ENCODE measurements at places on chromosomes 3 and 15.
A peak's percentile ranks its signal among the peaks of the same experiment; 100 is the strongest.

DNA sequence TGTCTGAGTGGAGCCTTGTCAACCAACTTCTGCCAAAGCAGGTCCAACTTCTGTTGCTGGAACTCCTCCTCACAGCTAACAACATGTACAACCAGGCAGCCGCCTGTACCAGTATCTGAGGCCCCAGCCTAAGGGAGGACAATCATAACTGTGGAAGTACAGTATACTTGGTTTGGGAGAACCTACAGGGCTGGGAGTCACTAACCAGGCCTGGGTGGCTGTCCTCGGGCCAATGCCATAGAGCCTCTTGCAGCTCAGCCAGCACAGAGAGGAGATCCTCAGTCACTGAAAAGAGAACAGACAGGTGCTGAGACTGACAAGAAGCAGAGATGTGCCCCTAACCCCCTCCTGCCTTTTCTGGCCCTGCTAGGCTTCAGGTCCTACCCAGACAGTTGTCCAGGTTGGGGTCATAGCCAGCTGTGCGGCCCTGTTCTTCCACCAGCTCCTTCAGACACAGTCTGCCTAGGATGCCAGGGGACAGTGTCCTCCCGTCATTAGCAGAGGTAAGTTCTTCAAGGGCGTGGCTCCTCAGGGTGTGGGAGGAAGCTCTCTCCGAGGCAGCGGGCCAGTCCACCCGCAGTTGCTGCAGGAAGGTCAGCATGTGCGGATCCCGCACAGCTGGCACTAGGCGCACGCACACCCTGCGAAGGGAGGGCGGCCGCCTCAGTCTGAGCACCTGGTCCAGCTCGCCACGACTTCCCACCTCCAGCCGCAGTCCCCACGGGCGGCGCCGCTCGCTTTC lies 980 bp downstream of the DALRD3 start:
- peak; percentile 17 for DNase-seq

GRCh38 chr3:12187448-12188327 lies 29.0 kb upstream of the TIMP4 start:
- peak; percentile 76 for DNase-seq

GRCh38 chr15:22845289-22845900 lies 6.9 kb downstream of the NIPA2 start:
- peak; percentile 43 for DNase-seq

GRCh38 chr15:43292375-43293078 lies 25.8 kb upstream of the TGM5 start:
- DNase-seq: peak; percentile 77

DNA sequence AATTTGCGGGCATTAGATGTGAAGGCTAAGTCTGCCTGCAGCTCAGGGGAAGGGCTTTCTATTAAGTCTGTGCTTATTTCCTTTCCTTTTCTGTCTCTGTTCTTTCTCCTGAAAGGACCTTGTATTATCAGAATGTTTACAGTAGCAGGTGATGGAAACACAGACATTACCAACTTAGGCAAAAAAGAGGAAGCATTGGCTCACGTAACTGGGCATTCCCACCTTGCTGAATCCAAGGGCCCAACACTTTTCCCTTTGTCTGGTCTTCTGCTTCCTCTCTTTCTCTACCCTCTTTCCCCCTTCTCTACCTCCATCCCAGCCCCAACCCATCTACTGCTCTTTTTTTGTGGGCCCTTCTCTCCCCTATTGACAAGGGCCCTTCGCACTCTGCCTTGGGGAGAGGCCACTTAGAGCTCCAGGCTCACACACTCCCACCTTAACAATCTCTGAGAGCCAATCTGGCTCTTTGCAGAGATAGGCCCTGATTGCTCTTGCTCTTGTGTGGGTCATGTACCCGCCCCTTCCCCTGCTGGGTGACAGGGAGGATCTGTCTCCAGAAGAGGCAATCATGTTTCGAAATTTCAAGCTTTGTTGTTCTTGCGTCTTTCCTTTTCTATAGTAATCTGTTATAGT lies 35.0 kb downstream of the ACAA1 start:
- DNase-seq: no peak

GRCh38 chr3:181757694-181758306 lies 46.1 kb downstream of the SOX2 start:
- no peak for DNase-seq

DNA sequence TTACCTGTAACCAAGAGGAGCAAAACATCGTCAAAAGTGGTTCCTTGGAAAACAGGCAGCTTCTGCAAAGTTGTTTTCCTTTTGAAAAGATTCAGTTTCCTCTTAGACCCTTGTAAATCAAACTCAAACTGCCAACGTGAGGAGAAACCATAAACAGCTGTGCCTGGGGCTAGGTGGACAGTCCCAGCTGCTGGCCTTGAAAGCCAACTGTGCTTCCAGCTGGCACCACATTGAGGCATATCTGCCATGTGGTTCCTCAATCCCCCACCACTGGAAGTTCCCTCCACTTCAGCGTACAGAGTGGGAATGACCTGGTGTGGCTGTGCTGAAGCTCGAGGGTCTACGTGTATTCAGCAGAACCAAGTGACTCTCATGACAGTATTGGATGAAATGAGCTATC lies 40.9 kb downstream of the HRH1 start:
- DNase-seq: peak; percentile 55

DNA sequence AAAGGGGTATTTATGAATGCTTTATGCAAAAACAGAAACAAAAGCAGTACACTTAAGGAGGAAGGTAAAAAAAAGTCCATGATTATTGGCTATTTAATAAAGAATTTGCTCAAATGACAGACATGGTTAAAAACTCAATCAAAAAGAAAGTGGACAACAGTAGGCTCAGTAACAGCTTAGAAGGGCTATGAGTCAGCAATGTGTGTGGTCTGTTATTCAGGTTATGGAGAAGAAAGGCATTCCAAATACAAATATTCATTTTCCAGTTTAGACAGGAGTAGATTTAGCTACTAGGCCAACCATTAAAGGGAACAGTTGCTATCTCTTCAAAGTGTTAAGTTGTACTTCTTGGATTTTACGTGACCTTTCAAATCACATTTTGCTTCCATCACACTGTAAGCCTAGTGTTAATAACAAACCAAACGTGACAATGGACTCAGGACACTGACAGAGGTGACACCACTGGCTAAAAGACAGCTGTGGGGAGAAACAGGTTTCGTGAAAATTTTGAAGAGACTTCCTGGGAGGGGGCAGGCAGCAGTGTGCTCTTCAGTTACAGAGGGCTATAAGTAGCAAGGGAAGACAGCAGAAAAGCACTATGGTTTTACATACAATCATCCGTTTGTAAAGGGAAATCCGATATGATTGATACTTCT lies 41.7 kb upstream of the MYO5C start:
- peak; percentile 76 for DNase-seq

- DNase-seq: no peak
Measured at GRCh38 chr15:44015545-44016305, 179.3 kb downstream of the FRMD5 start.

DNA sequence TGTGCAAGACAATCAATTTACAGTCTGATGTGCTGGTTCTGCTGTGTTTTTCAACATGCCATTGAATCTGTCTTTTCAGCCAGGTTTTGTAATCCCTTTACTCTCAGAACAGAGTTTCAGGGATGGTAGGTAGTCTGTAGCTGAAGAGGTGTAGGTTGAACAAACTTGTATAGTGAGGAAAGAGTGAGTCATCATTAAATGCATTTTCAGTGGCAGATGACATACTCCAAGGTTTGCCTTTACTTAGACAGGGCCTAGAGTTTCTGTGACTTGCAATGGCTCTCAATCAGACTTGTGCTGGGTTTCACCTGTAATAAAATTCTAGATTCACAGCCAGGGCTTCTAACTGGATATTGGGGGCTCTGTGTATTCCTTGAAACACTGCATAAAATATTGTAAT lies 94.6 kb downstream of the CYP19A1 start:
- no peak for DNase-seq

DNA sequence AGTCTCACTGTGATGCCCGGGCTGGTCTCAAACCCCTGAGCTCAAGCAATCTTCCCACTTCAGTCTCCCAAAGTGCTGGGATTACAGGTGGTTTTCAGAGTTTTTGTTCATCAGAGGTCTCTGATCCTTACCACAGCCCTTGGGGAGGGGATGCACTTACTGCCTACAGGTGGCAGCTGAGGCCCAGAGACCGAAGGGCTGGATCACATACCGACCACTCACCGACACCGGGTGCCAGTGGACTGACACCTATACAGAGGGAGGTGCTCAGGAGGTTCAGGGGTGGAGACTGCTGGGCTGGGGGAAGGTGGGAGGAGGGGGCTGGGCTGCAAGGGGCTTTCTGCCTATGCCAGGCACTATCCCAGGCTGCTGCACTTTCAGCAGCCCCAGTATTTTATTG lies 19.5 kb downstream of the DUSP7 start:
- DNase-seq: no peak

DNA sequence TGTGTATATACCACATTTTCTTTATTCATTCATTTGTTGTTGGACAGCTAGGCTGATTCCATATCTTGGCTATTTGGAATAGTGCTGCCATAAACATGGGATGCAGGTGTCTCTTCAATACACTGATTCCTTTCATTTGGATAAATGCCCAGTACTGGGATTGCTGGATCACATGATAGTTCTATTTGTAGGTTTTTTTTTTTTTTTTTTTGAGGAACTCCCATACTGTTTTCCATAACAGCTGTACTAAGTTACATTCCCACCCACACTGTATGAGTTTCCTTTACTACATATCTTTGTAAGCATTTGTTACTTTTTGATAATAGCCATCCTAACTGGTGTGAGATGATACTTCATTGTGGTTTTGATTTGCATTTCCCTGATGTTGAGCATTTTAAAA lies 437.7 kb downstream of the DIPK2A start:
- DNase-seq: no peak

DNA sequence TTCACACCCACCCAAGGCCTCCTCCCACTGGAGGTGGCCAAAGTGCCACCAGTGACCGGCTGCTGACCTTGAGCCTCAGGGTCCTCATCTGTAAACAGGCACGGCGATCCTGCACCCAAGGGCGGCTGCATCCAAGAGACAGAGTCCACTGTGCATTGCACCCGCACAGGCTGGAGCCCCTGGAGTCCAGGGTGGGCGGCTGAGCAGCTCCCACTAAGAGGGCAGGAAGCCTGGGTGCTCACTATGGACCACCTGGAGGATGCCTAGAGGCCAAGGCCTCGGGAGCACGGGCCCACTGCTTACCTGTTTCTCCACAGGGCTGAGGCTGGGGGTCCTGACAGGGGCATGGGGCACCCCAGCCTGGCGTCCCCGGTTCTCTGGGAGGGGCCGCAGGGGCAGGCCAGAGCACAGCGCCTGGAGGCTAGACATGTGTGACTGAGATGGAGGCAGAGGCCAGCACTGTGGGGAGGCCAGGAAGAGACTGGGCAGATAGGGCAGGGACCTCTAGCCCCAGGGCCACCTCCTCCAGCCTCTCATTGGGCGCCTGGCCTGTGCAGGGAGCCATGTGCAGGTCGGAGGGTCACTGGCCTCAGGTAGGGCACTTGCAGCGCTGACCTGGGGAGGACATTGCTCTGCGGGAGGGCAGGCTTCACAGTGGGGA lies at the start of gene UROC1:
UROC1 (minus strand) TSS at position 483 of the 661 bp plus-strand sequence; CDS start at position 429, 54 bp downstream.
- no peak for DNase-seq

DNA sequence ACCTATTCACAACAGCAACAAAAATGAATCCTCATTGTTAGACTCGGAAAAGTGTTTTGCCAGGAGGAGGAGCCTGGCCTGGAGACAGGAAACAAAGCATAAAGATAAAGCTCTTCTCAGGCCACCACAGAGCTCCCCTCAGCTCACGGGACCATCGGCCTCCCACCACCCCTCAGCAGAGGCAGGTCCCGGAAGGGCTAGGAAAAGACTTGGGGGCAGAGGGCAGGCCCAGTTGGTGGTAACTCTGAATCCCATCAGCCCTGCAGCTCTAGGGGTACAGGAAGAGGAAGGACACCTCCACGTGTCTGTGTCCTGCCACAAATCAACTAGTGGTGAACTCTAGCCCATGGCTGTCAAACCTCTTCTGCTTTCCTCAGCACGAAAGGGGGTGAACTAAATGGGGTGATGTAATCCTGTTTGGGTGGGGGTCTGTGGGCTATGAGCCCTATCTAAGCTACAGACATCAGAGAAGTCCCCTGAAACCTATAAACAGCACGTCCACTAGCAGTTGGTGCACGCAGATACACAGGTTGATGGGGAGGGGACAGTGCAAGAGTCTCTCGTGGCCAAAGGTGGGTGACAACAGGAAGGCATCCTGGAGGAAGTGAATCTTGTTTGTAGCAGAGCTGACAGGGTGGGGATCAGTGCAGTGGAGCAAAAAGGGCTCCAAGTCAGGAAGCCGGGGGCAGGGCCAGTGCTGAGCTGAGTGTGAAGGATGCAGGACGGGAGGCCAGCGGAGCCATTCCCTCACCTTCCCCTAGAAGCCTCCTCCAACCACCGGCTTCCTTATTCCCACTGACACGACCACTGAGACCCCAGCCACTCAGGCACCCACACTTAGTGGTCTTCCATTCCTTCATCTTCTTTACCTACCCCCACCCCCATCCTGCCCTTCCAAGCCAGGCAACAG lies 111.1 kb upstream of the HACD2 start:
- no peak for DNase-seq

DNA sequence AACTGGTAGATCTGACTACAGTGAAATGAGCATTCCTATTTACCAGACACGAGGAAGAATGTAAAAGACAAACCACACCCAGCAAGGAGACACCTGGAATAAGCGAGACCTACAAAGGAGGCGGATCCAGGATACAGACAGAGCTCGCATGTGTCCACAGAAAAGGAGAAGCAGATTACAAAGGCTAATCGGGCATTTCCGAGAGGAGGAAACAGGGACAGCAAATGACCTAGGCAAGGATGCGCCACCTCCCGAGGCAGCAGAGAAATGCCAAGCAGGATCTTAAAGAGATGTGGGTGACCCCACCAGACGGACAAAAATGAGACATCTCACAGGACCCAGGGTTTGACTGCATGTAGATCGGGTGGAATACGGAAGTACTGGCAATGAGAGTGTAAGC lies 63.2 kb upstream of the IQSEC1 start:
- DNase-seq: no peak
